Hippocampal formation (tissue), 2 donors: ENCODE measurements at places on chromosomes 11 and 22.

DNA sequence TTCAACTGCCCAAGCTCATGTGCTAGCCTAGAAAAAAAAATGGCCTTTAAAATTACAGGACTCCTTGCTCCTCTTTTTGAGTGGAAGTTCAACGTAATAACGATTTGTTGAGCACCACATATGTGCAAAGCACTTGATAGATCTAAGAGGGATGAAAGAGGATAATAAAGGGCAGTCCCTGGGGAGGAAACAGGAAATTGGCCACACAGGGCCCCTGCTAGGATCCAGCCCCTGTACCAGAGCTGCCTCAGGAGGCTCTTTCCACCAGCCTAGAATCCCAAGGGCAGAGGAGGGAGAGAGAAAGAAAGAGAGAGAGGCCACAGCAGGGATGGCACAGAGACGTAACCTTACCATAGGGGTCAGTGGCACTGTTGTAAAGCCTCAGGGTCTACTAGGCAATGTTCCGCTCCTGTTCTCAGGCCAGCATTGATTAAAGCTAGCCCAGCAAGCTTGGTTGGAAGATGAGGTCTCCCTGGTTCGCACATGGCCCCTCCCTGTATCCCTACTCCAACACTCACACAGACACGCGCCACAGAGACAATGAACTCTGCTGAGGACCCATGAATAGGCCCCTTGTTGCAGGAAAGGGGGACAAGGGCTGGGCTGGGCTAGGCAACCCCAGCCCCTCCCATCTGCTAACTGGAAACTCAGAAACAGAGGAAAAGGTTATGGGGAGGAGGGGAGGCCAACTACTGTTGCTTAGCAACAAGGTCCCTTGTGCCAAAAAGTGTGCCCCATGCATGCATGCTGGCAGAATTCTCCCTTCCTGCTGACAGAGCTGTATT is at the start of gene TMPRSS5:
TMPRSS5 (minus strand) TSS at position 438 of the 785 bp plus-strand sequence; CDS start at position 354, 84 bp downstream.
- peak; percentile 88 for DNase-seq

- no peak for DNase-seq
These were observed 324.3 kb downstream of the DYNC2H1 start for GRCh38 chr11:103433386-103434072.

DNA sequence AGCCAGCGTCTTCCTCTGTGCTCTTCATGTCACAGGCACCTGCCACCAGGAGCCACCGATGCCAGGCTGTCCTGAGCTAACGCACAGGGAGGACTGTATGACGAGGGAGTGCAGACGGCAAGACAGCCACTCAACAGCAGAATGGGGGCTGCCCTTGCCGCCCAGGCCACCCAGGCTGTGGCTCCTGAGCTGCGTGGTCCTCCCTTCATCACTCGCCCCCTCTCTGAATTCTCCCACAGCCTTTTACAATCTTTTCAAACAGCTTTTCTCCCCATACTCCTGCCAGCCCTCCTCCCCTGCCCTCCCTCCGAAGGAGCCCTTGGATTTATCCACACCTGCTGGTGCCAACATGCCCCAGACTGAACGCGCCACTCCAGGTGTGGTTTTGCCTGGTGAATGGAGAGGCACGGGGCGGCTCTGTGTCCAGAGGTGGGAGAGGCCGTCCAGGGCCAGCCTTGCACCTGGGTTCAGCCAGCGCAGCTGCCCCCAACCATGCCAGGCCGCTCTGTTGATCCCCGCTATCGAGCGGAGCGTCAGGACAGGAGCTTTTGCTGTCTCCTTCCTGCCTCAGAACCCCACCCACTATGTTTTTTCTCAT is 22.0 kb downstream of the OVOL1 start:
- DNase-seq = no peak

DNA sequence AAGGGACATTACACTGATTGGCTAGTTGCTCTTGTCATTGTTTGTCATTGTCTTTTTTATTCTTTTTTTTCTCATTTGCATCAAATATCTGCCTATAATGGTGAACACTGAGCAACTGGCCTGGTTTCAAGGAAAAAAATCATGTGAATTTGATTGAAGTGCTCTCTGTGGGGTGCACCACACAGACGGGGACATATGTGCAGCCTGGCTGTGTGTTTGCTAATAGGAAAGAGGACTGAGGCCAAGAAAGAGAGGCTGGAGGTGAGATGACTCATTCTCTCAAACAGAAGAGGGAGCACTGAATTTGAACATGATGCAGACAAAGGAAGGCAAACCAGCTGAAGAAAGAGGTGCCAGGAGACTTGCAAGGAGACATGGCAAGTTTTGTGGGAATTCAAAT is 684.9 kb upstream of the CCDC90B start:
- DNase-seq = no peak

- no peak for DNase-seq
These were observed 579 bp upstream of the RASD2 start for GRCh38 chr22:35539910-35540594.

DNA sequence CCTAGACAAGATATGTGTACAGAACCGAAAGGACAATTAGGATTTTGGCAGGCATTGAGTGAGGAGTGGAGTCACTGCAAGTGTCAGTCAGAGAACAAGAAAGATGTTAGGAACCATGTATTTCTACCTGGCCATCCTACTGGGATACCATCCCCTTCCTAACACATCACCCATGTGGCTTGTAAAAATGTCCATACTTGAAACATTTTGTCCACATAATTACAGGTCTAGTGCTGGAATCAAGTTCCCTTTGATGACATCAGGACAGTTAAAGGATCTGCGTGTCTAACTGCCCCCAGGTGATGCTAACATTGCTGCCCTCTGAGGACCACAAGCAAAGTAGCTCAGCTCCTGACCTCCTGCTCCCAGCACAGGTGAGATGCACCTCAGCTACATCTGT is 31.9 kb upstream of the GGTLC2 start:
- no peak for DNase-seq

- DNase-seq = no peak
These were observed 11.2 kb downstream of the MLC1 start for GRCh38 chr22:50074056-50074455.

DNA sequence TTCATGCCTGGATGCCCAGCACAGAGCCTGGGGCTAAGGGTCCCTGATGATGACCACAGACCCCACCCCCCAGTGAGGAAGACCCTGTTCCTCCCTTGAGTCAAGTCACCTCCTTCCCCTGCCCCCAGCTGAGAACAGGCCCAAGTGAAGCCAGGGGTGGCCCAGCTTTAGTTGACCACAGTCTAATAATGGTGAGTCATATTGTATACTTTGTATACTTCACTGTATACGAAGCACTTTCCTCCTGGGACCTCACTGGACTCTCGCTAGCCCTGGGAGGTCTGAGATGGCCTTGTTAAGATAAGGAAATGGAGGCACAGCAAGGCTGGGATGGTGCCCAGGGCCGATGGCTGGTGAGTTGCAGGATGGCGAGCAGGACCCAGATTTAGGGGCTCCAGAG is 3.7 kb upstream of the FLRT1 start:
- DNase-seq = no peak

DNA sequence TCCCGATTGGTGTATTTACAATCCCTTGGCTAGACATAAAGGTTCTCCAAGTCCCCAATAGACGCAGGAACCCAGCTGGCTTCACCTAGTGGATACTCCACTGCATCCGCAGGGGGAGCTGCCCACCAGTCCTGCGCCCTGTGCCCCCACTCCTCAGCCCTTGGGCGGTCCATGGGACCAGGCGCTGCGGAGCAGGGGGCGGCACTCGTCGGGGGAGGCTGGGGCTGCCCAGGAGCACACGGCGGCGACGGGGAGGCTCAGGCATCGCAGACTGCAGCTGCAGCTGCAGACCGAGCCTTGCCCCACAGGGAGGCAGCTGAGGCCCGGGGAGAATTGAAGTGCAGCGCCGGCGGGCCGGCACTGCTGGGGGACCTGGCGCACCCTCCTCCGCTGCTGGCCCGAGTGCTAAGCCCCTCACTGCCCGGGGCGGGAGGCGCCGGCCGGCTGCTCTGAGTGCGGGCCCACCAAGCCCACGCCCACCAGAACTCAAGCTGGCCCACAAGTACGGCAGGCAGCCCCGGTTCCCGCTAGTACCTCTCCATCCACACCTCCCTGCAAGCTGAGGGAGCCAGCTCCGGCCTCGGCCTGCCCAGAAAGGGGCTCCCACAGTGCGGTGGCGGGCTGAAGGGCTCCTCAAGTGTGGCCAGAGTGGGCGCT is 12.2 kb upstream of the SIK3 start:
- no peak for DNase-seq

- DNase-seq = no peak
These were observed 18.3 kb downstream of the MS4A6A start for GRCh38 chr11:60164550-60165075.

GRCh38 chr22:33492210-33492651 is 428.0 kb downstream of the LARGE1 start:
- no peak for DNase-seq

DNA sequence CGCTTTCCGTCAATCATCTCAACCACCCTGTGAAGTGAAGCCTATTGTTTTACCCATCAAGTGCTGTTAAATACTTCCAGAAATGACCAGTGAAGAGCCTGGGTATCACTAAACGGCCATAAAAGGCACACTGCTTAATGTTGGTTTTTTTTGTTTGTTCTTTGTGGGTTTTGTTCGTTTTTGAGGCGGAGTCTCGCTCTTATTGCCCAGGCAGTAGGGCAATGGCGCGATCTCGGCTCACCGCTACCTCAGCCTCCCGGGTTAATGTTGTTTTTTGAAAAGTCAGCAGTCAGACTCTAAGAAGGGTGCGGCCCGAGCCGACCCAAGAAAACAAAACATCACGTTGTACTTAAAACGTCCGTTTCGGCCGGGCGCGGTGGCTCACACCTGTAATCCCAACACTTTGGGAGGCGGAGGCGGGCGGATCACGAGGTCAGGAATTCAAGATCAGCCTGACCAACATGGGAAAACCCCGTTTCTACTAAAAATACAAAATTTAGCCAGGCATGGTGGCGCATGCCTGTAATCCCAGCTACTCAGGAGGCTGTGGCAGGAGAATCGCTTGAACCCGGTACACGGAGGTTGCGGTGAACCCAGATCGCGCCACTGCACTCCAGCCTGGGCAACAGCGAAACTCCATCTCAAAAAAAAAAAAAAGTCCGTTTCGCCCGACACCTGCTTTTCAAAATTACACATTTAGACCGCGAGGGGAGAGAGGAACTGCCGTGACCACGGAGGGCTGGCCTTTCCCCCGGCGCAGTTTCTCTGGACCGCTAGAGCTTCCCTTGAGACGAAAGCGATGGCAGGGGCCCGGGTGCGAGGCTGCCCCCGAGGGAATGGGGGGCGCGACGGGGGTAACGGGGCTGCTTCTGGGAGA is 714 bp downstream of the CD59 start:
- DNase-seq = no peak

DNA sequence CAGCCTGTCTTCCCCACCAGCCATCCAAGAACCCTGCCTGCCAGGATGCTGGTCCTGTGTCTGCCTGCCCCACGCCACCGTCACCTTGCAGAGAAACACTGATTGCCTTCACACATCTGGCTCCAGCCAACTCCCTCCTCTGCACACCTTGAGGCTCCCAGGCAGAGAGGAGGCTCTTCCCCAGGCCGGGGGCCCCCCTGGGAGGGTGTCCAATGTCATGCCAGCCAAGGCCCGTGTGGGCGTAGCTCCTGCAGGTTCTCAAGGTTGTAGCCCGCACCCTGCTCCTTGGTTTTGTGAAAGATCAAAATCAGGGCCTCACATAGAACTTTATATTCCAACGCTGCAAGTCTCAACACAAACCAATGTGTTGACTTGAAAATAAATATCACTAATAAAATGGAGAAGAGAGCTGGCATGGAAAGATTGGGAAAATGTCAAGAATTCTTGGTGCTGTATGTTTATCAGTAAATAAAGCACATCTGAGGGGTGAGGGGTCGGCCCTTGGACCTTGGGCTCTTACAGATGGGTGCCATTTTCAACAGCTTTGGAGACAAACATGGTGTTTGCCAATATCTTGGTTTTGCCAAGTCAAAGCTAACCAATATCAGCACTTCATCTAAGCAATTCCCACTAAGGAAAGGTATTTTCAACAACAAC is 6.7 kb upstream of the PPARA start:
- no peak for DNase-seq

DNA sequence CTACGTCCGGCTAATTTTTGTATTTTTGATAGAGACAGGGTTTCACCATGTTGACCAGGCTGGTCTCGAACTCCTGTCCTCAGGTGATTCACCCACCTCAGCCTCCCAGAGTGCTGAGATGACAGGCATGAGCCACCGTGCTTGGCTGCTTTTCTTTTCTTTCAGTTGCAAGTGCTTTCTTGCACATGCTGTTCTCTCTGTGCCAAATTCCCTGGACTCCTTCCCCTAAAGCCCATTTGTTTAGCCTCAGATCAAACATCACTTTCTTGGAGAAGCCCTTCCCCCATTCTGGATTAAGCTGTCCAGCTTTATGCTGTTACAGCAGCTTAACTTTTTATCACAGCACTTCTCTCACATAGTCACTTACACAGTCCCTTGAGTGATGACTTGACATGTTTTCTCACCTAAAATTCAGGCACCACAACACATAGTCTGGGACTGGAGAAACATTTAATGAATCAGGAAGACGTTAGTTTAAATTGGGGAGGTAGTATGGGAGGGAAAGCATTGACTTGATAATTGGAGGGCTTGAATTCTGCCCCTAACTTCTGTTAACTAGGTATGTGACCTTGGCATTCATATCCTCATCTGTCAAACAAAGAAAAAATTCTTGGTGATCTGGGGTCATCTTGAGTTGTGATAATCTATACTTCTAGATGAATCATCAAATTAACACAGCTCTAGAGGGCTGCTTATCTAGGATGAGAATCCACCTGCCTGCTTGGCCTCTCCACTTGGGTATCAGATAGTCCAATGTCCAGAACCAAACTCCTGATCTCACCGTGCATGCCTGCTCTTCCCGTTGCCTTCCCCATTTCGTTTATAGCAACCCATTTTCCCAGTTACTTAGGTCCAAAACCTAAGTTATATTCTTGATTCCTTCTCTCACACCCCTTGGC is 18.4 kb downstream of the ACO2 start:
- no peak for DNase-seq

- DNase-seq = no peak
These were observed 589.6 kb downstream of the TBC1D22A start for GRCh38 chr22:47351836-47352579.

- DNase-seq = no peak
These were observed 349.8 kb upstream of the PITPNB start for GRCh38 chr22:28268850-28269249.
